ENCODE measurements at places on chromosomes 12 and 14.
A peak's percentile ranks its signal among the peaks of the same experiment; 100 is the strongest.

GRCh38 chr12:56257491-56258067 is 605 bp downstream of the ANKRD52 start:
- DNase-seq = peak; percentile 42

GRCh38 chr12:52523824-52524223 is 3.6 kb upstream of the KRT5 start:
- DNase-seq = no peak

DNA sequence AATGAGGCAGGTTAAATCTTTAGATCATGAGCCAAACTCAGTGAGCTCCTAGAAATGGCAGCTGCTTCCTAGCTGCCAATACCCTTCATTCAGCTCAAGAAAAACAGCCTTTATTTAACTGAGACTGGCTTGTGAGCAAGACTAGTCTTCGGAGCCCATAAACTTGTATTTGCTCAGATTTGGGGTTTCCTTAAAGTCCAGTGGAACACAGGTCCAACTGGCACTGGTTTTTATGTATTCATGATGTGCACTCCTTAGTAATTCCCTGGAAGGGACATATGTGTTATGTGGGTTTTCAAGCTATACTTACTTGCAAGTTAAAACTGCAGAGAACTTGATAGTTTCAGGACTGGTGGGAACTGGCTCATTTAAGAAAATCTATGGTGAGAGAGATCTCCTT is 380.1 kb upstream of the TMEM132C start:
- no peak for DNase-seq

- DNase-seq = no peak
Measured at GRCh38 chr12:52173526-52173925, 18.3 kb downstream of the KRT80 start.

- no peak for DNase-seq
Measured at GRCh38 chr14:68740788-68741476, 51.9 kb downstream of the ZFP36L1 start.
